ENCODE measurements at places on chromosomes 1 and 21. TPM values are rescaled to one million over a fixed set of nuclear protein-coding genes. Genes with fewer than 3 reads are reported as not detected.

MAN1C1 gene
- total RNA-seq, result 2.8 TPM

IKBKE gene
- 8.9 TPM for total RNA-seq

MROH9 gene
- not detected for total RNA-seq

OPRD1 gene
- 0.96 TPM for total RNA-seq

RIMS3 gene
- total RNA-seq, result 0.84 TPM

LCE1A gene
- not detected for total RNA-seq

RNU1-3 gene
- under 0.01 TPM for total RNA-seq

OR6N1 gene
- total RNA-seq, result not detected

AIRE gene
- 0.10 TPM for total RNA-seq

MX1 gene
- 12.3 TPM for total RNA-seq

SSBP3 gene
- 26.0 TPM for total RNA-seq

UMODL1 gene
- total RNA-seq, result not detected

TMEM200B gene
- 4.3 TPM for total RNA-seq

PODN gene
- total RNA-seq, result not detected

KCTD3 gene
- total RNA-seq, result 34.4 TPM

ARHGEF10L gene
- total RNA-seq, result 3.3 TPM

PCSK9 gene
- under 0.01 TPM for total RNA-seq

BARHL2 gene
- not detected for total RNA-seq

RHBDL2 gene
- not detected for total RNA-seq

KCNE2 gene
- not detected for total RNA-seq

IL10 gene
- not detected for total RNA-seq

DHX9 gene
- total RNA-seq, result 121 TPM

PPIAL4G gene
- total RNA-seq, result not detected

AMIGO1 gene
- 3.4 TPM for total RNA-seq

METTL13 gene
- total RNA-seq, result 16.7 TPM

NTNG1 gene
- not detected for total RNA-seq

PPM1J gene
- total RNA-seq, result 0.29 TPM

FCGR1A gene
- total RNA-seq, result not detected

TAL1 gene
- not detected for total RNA-seq

MYOC gene
- not detected for total RNA-seq

WNT4 gene
- not detected for total RNA-seq

TNFSF4 gene
- total RNA-seq, result 1.3 TPM

FNDC7 gene
- total RNA-seq, result not detected

ZSWIM5 gene
- total RNA-seq, result not detected

CAPZA1 gene
- total RNA-seq, result 265 TPM

HSD3B2 gene
- not detected for total RNA-seq

C1QC gene
- total RNA-seq, result not detected

RAD54L gene
- total RNA-seq, result 12.7 TPM

PDZK1 gene
- 5.3 TPM for total RNA-seq

HAPLN2 gene
- not detected for total RNA-seq

SV2A gene
- 11.4 TPM for total RNA-seq

TSSK3 gene
- 0.39 TPM for total RNA-seq

RORC gene
- not detected for total RNA-seq

RGS1 gene
- 62.4 TPM for total RNA-seq

CHI3L2 gene
- 2.6 TPM for total RNA-seq

RAB42 gene
- 1.9 TPM for total RNA-seq

PKP1 gene
- total RNA-seq, result not detected

ARHGEF16 gene
- total RNA-seq, result not detected

LAX1 gene
- total RNA-seq, result not detected

BRDT gene
- total RNA-seq, result not detected

UBE2U gene
- not detected for total RNA-seq

MAP1LC3C gene
- total RNA-seq, result 0.20 TPM

CD52 gene
- total RNA-seq, result not detected

Data from RPMI7951 (cell line).